AG09309 (cell line): ENCODE measurements at places on chromosomes 3 and 15.
A peak's percentile ranks its signal among the peaks of the same experiment; 100 is the strongest.

- no peak for DNase-seq
Observed at GRCh38 chr3:51156147-51156546, 228.9 kb upstream of the MANF start.

- no peak for DNase-seq
Observed at GRCh38 chr15:75125935-75126334, 75.7 kb upstream of the C15orf39 start.

DNA sequence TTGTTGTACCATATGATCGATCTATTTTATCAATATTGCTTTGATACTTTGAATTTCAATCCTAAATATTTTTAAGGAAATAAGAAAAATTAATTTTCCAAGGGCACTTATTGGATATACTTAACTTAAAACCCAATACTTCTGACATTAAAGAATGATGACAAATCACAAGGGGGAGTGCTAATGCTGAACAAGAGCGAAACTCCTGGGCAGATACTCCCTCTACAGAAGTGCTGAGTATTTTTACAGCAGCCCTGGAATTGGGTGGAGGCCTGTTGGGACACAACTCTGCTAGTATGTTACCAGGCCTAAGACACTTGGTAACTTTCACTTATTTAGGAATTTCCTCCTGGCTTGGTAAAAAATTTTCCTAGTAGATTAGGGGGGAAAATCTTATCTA lies 46.2 kb downstream of the DENND6A start:
- peak; percentile 29 for DNase-seq

GRCh38 chr15:71250936-71251583 lies 135.8 kb downstream of the THSD4 start:
- no peak for DNase-seq

- no peak for DNase-seq
Observed at GRCh38 chr15:81043281-81043934, 42.7 kb downstream of the TLNRD1 start.

GRCh38 chr15:43187544-43188155 lies 2.4 kb downstream of the CCNDBP1 start:
- DNase-seq = peak; percentile 46

DNA sequence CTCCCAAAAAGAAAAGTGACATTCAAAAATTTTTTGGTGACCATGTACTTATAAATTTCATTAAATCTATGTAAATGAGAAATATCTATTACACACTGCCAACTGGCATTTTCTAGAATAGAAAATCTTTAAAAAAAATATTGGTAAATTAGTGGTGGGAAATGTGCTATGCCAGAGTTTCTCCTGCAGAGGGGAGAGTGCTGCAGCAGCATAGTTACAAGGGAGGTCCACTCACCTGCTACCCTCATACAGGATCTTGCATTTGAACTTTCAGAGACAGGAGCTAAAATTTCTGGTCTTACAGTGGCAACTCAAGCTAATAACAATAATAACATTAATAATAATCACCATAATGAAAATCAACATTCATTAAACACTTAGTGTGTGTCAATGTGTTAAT lies 459.6 kb downstream of the NSUN3 start:
- DNase-seq = no peak

DNA sequence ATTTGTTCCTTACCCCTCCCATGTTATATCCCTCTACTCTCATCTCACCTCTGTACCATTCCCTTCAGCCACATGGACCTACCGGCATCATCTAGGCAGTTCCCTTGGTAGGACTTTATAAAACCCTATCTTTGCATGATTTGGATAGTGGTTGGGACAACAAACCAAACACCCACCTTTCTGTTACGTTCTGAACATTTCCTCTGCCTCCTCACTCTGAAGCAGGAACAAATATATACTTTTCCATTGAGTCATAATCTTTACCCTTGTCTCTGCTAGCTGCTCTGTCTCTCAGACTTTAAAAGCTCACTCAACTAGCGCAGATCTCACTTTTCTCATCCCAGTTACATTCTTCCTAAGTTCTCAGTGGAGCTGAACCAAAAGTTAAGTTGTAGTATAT lies 17.8 kb downstream of the UBXN7 start:
- no peak for DNase-seq

DNA sequence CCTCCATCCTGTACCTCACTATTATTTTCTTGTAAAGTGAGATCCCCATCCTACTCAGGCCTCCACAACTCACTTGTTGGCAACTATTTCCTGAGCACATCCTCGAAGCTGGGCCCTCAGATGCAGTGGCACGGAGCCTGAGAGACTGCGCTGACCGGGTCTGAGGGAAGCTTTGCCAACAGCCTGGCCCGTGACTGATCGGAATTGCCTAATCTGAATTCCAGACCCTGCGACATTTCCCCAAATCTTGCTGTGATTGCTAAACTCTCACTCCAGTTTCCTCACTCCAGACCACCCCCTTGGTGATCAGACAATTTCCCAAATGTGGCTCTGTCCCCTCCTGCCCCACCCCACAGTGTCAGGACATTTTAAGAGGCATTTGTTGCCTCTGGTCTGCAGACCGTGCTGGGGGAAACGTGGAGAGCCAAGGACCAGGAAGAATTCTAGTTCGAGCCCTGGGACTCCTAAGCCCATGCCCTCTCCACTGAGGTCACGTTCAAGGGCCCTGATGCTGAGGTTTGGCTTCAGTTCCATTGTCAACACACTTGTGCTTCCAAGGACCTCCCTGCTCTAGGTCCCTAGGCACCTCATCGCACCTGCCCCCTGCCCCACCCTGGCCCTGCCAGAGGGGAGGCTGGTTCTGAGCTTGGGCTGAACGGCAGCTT lies 22.8 kb downstream of the KLHL25 start:
- DNase-seq = peak; percentile 20

- DNase-seq = peak; percentile 41
Observed at GRCh38 chr3:125443923-125444322, 68.8 kb upstream of the ZNF148 start.

GRCh38 chr15:48717458-48717857 lies 71.9 kb upstream of the FBN1 start:
- DNase-seq = no peak

DNA sequence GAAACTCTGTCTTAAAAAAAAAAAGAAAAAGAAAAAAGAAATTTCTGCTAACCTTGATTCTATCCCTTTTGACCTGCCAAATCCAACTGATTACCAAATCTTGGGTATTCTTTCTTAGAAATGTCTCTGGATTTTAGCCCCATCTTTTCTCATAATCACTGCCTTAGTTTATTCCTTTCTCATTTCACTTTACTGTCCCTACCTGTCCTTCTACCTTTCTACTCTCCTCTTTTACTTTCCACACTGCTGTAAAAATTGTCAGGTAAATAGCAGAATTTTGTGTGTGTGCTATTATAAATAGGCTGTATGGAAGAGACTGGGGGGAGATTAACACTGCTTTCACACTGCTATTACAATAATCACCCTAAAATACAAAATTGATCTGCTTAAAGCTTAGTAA lies 16.7 kb downstream of the PIK3CA start:
- DNase-seq = no peak

DNA sequence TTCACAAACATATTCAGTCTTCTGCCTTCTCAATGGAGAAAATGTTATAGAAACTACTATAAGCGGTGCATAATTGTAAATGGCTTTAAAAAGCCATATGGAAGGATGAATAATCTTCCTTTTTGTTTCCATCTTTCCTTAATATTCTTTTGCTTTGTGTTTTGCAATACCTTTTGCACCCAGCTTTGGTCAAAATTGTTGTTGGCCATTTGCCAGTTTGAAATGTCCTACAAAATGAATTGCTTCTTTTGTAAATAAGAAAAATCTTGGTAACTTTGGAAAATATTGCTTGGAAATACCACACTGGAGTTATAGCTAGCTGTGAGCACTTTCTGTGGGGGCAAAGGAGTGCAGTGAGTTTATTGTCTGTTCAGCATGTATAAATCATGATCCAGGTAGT lies 93.5 kb upstream of the NR2F2 start:
- no peak for DNase-seq

- DNase-seq = no peak
Observed at GRCh38 chr3:123089611-123090331, 22.9 kb downstream of the PDIA5 start.

DNA sequence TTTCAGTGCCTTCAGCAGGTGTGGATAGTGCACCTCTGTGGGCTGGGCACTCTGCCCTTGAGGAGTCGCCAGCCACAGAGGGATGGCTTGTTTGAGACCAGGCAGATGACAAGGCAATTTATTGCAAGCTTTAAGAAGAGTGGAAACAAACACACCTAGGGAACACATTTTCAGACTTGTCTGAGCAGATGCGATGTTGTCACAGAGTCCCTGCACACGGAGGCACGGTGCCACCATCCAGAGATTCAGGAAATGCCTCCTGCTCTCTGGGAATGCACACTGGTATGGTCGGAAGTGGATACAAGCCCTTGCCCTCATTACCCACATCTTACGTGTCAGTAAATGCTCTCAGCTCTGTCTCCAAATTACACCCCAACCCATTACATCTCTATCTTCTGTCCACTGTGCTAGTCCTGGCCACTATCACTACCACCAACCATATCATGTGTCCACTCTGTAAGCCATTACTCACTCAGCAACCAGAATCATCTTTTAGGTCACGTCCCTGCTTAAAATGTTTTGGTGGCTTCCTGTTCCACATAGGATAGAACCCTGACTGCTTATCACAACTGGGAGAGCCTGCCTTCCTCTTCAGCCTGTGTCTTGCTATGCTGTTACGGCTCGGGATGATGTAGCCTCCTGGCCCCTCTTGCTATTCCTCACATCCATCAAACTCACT lies 196.9 kb downstream of the SLCO3A1 start:
- no peak for DNase-seq

DNA sequence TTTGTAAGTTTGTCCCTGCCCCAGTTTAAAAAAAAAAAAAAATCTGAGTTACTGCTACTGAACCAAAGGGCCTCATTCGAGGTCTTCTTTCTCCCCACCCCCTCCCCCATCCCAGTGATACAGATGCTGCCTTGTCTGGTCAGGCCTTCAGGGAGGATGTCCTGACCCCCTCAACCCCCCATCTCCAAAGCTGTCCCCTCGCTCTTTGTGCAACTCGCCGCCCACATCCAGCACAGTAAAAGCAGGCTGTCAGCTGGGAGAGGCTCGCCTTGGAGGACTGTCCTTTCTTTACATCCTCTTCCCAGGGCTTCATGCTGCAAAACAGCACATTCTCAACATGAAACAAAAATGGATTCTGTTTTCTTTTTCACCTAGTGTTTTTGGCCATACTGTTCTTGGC lies 133.4 kb downstream of the VGLL4 start:
- no peak for DNase-seq

DNA sequence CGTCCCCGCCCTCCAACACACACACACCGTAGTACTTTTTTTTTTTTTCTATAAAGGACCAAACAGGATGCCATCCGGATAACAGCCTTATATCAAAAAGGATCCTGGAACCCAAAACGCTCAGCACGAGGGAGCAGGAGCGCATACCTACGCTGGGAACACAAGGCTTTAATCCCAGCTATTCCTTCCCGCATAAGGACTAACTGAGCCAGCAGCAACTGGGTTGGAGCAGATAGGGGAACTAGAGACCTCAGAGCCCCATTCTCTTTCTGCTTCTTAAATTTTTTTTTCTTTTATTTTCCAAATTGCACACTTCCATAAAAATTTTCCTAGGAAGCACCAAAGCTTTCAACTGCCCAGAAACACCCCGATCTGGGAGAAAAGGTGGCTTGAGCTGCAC lies 1.3 kb downstream of the TRANK1 start:
- no peak for DNase-seq

- DNase-seq = no peak
Observed at GRCh38 chr15:35934383-35935049, 388.6 kb upstream of the DPH6 start.

DNA sequence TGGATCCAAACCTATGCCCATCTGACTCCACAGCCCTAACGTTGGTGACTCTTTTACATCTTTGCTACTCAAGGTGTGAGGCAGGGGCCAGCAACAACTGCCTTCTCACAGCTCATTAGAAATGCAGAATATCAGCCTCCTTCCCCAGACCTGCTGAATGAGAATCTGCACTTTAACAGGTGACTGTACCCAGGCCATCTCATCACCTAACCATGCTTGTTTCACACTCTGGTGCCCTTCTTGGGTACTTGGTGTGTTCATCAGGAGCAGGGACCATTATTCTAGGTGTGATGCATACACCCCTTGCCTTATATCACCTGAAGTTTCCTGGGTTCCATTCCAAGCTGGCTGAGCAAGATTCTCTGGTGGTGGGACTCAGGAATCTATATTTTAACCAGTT lies 196.3 kb upstream of the LMCD1 start:
- DNase-seq = no peak

DNA sequence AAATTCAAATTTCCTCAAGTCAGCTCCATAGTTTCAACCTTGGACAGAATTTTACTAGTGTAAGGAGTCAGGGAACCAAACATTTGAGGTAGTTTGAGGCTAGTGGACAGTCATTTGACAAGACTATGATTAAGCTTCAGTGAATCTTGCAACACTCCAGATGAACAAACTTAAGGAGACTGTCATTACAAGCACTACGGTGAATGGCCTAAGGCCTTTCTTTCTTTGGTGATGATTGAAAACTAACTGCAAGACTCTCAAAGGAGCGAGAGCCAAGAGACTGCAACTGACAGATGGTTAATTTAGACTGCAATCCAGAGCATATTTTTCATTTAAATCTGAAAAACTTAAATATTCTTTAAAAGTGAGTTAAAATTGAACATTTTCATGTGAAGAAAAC lies 272.3 kb upstream of the NECTIN3 start:
- peak; percentile 24 for DNase-seq

- no peak for DNase-seq
Observed at GRCh38 chr15:87213626-87214025, 1042.9 kb downstream of the NTRK3 start.
